ENCODE measurements at places on chromosomes 7 and 10.

DNA sequence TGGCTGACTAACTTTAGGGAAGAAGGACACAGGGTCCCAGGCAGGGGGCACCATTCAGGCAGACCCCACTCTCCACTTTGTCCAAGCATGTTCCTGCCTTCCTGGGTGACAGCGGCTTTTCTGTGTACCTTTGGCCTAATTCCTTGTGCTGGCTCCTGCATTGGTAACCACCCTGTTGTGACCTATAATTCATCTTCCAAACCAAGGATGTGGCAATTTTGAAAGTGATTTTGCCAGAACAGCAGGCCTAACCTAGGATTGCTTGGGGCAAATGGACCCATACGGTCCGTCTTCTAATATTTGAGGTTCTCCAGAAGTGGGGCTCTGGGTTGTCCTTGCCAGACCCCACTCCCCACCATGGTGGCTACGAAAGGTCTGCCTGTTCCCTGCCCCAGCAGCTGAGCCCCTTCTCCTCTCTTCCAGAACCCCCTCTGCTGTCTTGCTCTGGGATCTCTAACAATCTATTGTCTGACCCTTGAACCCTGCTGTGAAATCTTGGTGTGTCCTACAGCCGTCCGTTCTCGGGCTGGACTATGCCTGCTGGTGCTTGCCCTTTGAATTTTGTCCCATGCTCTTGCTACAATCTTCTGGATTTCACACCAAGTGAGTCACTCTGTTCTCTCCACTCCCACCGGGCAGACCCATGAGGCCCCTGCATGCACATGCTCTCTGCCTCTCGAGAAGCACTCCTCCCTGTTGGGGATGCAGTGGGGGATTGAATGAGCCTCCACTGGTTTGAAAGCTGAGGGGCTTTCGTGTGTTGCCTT lies 316.0 kb downstream of the CXCL12 start:
- no peak for DNase-seq

DNA sequence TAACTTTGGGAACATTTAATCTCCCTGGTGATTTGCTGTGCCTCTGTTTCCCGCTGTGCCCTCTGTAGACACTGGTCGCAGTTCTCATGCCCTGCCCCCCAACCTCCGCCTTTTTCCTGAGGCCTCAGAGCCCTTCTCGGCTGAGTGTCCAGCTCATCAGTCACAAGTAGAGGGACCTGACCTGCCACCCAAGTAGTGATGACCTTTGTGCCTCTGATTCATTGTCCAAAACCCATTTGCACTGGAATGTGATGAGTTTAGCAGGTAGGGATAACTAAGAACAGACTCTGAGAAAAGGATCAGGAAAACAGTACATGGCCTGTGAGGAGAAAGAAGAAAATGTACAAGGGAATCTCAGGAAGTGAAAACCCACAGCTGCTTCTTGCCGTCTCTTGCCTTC lies 58.8 kb downstream of the LANCL2 start:
- DNase-seq = no peak

- no peak for DNase-seq
Observed at GRCh38 chr10:111247781-111248389, 171.1 kb downstream of the ADRA2A start.

DNA sequence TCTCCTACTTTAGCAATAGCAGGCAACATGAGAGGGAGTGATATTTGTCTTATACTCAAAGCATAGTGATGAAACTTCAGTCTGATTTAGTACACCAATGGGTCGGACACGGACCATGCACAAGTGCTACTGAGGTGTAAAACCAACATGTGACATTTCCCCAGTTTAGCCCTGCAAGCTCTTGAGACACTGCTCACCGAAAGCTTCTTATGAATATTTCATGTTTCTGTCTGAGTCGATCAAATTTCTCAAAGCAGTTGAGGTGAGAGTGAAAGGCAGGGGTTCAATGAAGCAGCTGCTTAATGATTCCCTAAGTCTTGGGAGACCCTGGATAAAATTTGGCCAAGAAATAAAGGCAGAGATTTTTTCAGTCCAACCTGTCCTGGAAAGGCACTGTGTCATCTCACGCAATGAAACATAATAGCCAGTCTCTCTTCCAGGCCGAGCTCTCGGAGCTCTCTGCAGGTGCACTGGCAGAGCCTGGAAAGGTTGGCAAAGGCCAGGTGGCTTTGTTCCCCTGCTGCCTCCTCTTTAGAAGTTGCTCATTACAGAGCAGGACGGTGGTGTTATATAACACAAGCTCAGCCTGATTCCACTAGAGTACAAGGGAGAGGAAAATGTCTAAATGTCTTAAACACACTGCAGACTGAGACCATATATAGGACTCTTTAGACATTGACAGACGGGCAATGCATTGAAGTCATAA lies 33.9 kb upstream of the XPNPEP1 start:
- no peak for DNase-seq

- no peak for DNase-seq
Observed at GRCh38 chr7:54112567-54112966, 429.6 kb upstream of the VSTM2A start.

- no peak for DNase-seq
Observed at GRCh38 chr10:50850578-50851230, 34.7 kb downstream of the A1CF start.

DNA sequence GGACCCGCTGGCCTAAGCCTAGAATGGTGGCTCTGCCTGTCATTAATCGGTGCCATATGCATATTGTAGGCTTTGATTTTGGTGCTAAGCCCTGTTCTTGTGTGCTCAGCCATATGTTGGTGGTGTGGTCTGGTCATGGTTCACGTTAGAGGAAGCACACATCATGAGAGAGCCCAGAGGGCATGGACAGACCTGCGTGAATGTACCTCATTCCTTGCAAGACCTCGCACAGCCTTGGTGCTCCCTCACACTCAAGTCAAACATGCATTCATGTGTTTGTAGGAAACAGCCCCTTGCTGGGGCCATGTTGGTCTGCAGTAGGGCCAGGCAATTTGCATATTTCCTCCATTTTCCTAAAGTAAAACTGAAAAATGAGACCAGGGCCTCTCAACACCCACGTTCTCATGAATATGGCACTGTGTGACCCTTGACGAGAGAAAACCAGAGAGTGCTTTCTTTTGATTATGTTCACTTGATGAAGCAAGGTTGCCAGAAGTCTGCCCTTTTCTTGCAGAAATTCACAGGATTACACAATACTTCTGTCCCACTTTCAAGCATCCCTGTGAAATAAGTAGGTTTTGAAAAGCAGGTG lies 268.7 kb downstream of the CELF2 start:
- DNase-seq = no peak

DNA sequence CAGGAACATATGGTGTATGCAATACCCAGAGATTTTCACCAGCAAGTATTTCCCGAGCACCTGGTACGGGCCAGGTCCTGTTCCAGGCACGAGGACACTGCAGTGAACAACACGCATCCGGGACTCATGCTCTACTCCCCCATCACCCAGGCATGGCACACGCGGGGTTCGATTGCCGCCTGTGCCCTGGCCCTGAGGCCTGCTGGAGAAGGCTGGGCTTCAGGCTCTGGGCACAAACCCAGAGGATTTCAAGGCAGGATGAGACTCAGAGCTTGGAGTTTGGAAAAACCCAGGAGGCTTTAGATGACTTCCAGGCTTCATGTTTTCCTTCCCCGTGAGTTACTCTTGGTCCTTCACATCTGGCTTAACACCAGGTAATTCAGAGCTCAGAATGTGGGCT lies 143.5 kb downstream of the NEURL1 start:
- no peak for DNase-seq

GRCh38 chr10:48317321-48317990 lies 11.0 kb downstream of the MAPK8 start:
- no peak for DNase-seq

- DNase-seq = no peak
Observed at GRCh38 chr7:155228459-155228845, 69.2 kb upstream of the INSIG1 start.

- no peak for DNase-seq
Observed at GRCh38 chr7:130324306-130324943, 20.2 kb upstream of the CPA5 start.

DNA sequence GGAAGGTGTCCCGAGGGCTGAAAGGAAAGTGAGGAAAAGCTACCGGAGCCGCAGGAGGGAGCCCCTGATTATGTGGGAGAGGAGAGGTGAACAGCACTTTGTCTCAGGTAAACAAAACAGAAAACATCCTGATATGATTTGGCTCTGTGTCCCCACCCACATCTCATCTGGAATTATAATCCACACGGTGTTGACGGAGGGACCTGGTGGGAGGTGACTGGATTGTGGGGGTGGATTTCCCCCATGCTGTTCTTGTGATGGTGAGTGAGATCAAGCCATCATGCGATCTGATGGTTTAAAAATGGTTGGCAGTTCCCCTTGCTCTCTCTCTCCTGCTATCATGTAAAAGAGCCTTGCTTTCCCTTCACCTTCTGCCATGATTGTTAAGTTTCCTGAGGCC lies 3.0 kb downstream of the POLD2 start:
- DNase-seq = no peak

DNA sequence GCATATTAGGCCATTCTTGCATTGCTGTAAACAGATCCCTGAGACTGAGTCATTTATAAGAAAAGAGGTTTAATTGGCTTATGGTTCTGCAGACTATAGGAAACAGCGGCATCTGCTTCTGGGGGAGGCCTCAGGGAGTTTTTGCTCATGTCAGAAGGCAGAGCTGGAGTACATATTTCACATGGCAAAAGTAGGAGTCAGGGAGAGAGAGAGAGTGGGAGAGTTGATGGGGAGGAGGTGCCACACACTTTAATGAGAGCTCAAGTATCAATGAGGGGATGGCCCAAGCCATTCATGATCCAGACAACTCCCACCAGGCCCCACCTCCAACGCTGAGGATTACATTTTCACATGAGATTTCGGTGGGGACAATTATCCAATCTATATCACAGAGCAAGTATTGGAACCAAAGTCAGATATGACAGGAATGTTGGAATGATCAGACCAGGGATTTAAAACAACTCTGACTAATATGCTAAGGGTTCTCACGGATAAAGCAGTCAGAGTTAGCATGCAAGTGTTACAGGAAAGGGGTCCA lies 795.3 kb upstream of the CELF2 start:
- no peak for DNase-seq

- no peak for DNase-seq
Observed at GRCh38 chr10:27642023-27642589, 103.5 kb downstream of the MKX start.

GRCh38 chr7:97270280-97270679 lies 152.8 kb downstream of the SDHAF3 start:
- DNase-seq = no peak

GRCh38 chr10:72085864-72086465 lies 2.4 kb downstream of the SPOCK2 start:
- DNase-seq = no peak

- DNase-seq = peak; percentile 21
Observed at GRCh38 chr10:101817337-101818118, 716 bp downstream of the OGA start.

DNA sequence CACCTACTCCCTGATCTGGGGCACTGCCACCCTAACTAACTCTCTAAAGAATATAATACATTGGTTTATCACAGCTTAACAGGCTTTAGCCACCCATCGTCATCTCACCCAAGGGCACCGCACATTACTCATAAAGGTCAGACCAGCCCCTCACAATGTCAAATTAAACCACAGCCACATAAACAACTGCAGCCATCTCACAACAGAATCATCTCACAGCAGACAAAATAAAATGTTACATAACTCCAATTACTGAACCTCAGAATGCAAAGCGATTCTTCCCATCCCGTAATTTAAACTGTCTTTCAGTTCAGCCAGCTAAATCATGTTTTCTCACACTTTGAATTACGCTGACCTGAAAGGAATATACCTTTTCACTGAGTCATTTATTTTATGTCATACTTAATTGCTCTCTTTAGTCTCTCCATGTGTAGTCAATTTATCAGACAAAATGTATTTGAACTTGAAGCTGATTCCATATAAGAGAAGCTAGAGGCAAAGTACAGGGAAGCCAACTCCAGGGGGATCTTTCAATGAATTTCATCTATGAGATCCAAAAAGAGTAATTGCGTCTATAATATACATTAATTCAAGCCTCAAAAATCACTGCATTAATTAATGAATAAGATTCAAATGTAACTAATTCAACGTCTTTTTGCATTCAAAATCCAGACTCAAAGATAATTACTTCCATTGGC lies 96.9 kb upstream of the NEBL start:
- no peak for DNase-seq

GRCh38 chr10:96619120-96619519 lies 32.3 kb upstream of the TM9SF3 start:
- no peak for DNase-seq

- DNase-seq = no peak
Observed at GRCh38 chr10:35558276-35558675, 46.9 kb upstream of the GJD4 start.

- DNase-seq = no peak
Observed at GRCh38 chr10:31749301-31749700, 179.3 kb downstream of the ARHGAP12 start.

DNA sequence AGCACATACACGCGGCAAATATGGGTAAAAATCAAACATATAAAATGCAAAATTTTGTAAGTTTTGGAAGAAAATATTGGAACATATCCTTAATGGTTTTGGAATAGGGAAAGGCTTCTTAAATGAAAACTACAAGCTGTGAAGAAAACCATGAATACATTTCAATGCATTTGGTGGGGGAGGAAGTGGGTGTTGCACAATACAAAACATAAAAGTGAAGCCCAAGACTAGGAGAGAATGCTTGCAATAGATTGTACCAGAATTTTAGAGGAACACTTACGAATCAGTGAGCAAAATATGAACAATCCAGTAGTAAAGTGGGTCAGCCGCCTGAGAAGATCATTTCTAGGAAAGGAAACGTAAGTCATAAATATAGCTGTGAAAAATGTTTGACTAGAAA lies 322.6 kb upstream of the MKI67 start:
- no peak for DNase-seq

DNA sequence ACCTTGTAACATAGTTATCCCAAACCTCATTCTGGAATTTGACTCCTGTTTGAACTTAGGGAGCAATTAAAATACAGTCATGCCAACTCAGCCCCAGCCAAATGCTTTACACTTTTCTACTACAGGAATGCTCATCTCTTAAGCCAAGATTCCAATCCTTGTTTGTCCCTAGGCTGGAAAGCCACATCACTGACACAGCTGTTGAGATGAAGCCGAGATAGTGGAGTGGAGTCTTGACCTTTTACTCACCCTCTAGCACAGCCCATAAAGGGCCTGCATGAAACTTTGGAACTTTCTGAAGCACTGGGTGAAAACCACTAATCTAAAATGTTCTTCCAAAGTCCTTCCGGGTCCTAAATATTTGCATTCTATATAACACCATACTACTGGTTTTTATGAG lies 247.3 kb downstream of the ETV1 start:
- no peak for DNase-seq

DNA sequence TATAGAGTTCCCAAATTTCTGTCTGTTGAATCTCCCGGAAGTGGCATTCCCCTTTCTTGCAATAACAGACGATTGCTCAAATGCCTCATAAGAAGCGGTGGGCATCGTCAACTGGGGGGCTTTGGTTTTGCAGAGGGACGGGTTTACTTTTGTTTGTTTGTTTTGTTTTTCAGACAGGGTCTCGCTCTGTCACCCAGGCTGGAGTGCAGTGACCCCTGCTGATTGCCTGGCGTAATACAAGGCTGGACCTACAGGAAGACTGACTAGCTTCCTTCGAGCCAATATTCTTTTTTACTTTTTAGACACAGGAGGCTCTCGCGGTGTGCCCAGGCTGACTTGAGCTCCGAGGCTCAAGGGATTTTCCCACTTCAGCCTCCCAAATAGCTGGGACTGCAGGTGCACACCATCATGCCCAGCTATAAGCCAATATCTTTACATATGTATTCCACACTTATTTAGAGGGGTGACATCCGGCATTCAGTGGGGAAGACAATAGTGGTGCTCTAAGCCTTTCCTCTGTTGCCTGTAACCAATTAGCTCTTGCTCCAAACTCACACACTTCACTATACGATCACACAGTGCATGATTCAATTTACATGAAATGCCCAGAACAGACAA lies 58.1 kb downstream of the FHIP2A start:
- DNase-seq = no peak

- no peak for DNase-seq
Observed at GRCh38 chr10:124249812-124250432, 156.5 kb upstream of the CHST15 start.
